Tibial nerve (tissue), 4 donors: ENCODE measurements at places on chromosomes 7 and 10. TPM values are rescaled to one million over a fixed set of nuclear protein-coding genes. Genes with fewer than 3 reads are reported as not detected.

The FZD1 gene
- 71.9 TPM for total RNA-seq

- no peaks in the 10 kb centered on the region for H3K4me1 ChIP-seq
- no peak for DNase-seq
- no peaks in the 10 kb centered on the region for H3K27me3 ChIP-seq
- H3K27ac ChIP-seq: no peak overlapping the region
- no peak overlapping the region for H3K4me3 ChIP-seq
These were observed 136.2 kb upstream of the SHH start for GRCh38 chr7:155948423-155948822.

- no peak for DNase-seq
- no peak overlapping the region for H3K27ac ChIP-seq
- H3K27me3 ChIP-seq: no peaks in the 10 kb centered on the region
- no peaks in the 10 kb centered on the region for H3K36me3 ChIP-seq
- no peak overlapping the region for H3K4me3 ChIP-seq
These were observed 14.6 kb upstream of the AQP1 start for GRCh38 chr7:30896783-30897637.

- H3K4me1 ChIP-seq: peaks cover 15% of the 10 kb centered on the region
- no peak for DNase-seq
- H3K4me3 ChIP-seq: no peak overlapping the region
- H3K27me3 ChIP-seq: no peaks in the 10 kb centered on the region
These were observed 270.6 kb downstream of the AUTS2 start for GRCh38 chr7:69868921-69869320.

- DNase-seq: no peak
- no peak overlapping the region for H3K27ac ChIP-seq
- H3K4me3 ChIP-seq: no peak overlapping the region
- H3K4me1 ChIP-seq: no peaks in the 10 kb centered on the region
- no peaks in the 10 kb centered on the region for H3K27me3 ChIP-seq
These were observed 71.8 kb upstream of the PRKG1 start for GRCh38 chr10:51002469-51002868.
